Tibial artery (tissue), 4 donors: ENCODE measurements at places on chromosomes 4 and X.
A peak's percentile ranks its signal among the peaks of the same experiment; 100 is the strongest.

DNA sequence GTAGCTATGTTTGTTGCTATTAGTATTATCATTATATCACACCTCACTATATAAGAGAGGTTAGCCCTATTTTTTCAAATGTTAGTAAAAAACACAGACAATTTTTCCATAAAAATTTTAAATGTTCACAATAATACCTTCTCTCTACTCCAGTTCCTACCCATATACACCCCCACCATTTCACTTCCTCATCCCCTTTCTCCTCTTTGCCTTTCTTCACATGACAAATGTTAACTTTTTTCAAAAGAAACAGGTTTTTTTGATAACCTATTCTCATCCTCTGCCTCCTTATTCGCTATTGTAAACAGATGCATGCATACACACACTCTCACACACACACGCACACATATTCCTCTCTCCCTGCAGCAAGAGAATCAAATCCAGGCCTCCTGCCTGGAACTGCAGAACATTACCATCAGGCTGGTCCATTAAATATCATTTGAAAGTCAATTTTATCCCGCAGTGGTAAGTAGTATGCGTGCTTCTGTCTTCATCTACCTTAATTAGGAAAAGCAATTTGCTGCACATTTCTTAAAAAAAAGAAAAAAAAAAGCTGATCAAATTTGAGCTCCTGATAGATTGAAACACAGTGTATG is 55.5 kb downstream of the MID1IP1 start:
- DNase-seq: no peak
- no peak overlapping the region for H3K4me3 ChIP-seq
- H3K36me3 ChIP-seq: no peaks in the 10 kb centered on the region
- no peaks in the 10 kb centered on the region for H3K27me3 ChIP-seq

GRCh38 chr4:153791746-153792617 is 3.1 kb upstream of the SFRP2 start:
- DNase-seq: peak; percentile 77
- H3K27me3 ChIP-seq: no peaks in the 10 kb centered on the region
- H3K27ac ChIP-seq: no peak overlapping the region
- peaks cover 51% of the 10 kb centered on the region for H3K4me1 ChIP-seq
- H3K4me3 ChIP-seq: peak overlapping the region; percentile 27
- H3K36me3 ChIP-seq: no peaks in the 10 kb centered on the region

DNA sequence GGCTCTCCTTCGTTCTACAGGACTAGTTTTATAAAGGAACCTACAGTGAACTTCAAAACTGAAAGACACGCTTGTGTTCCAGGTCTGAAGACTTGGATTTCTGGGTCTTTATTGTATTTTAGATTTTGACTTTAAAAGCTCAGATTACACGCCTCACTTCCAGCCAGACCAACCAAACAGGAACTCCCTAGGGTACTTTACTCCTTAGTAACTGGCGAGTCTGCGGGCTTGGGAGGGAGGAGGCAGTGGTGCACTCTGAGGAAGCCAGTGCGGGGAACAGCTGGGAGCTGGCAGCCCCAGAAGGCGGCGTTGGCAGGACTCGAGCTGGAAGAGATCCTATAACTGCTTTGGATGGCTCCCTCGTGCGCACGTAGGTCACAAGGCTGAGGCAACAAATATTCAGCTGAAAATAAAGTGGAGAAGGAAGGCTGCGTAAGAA is 391 bp upstream of the PHKA1 start:
- no peaks in the 10 kb centered on the region for H3K27me3 ChIP-seq
- H3K4me3 ChIP-seq: peak overlapping the region; percentile 57
- no peaks in the 10 kb centered on the region for H3K4me1 ChIP-seq
- DNase-seq: peak; percentile 76
- no peaks in the 10 kb centered on the region for H3K36me3 ChIP-seq

- H3K4me3 ChIP-seq: no peak overlapping the region
- no peaks in the 10 kb centered on the region for H3K4me1 ChIP-seq
- H3K27ac ChIP-seq: peak overlapping the region; percentile 55
These were observed 92.1 kb downstream of the AFF1 start for GRCh38 chr4:87026800-87027495.

DNA sequence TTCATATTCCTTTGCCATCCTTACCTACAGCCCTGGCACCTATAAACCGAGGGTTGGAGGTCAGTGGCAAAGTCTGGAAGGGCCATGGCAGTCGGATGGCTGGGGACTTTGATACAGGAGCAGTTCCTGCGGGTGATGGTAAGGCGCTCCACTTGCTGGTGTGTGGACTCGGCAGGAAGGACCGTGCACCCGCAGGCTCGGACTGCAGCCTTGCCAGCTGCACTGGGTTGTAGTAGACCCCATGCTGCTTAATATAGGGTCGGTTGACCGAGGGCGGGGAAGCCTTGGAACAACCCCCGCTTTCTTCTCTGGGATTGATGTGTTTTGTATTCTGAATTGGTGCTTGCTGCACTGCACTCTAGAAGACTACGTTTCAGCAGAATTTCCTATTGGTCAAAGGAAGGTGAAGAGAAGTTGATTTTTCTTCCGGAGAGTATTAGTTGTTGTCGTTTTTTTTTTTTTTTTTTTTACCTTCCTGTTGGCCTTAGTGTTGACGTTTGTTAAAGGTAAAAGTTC is 638 bp downstream of the BLTP1 start:
- H3K4me3 ChIP-seq: peak overlapping the region; percentile 88
- H3K27ac ChIP-seq: peak overlapping the region; percentile 95
- H3K36me3 ChIP-seq: no peaks in the 10 kb centered on the region
- DNase-seq: peak; percentile 42
- H3K27me3 ChIP-seq: no peaks in the 10 kb centered on the region
- H3K4me1 ChIP-seq: peaks cover 4% of the 10 kb centered on the region

DNA sequence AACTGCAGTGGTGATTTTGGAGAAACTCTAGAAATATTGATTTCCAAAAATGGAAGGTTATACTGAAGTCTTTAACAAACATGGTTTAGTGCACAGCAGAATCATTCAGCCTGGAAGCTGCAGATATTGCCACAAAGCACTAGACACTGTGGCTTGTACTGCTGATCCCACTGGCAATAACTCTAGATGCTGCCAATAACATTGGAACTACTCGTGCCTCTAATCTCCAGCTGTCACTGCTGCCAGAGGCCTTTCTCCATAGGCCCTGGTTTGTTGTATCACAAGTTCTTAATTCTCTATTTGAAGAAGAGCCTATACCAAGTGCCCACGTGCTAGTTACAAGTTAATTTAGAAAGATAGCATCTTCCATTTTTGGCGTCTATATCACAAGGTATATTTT is 19.3 kb downstream of the DMP1 start:
- peaks cover 8% of the 10 kb centered on the region for H3K4me1 ChIP-seq
- H3K36me3 ChIP-seq: no peaks in the 10 kb centered on the region
- no peak for DNase-seq
- H3K27ac ChIP-seq: no peak overlapping the region
- no peak overlapping the region for H3K4me3 ChIP-seq

DNA sequence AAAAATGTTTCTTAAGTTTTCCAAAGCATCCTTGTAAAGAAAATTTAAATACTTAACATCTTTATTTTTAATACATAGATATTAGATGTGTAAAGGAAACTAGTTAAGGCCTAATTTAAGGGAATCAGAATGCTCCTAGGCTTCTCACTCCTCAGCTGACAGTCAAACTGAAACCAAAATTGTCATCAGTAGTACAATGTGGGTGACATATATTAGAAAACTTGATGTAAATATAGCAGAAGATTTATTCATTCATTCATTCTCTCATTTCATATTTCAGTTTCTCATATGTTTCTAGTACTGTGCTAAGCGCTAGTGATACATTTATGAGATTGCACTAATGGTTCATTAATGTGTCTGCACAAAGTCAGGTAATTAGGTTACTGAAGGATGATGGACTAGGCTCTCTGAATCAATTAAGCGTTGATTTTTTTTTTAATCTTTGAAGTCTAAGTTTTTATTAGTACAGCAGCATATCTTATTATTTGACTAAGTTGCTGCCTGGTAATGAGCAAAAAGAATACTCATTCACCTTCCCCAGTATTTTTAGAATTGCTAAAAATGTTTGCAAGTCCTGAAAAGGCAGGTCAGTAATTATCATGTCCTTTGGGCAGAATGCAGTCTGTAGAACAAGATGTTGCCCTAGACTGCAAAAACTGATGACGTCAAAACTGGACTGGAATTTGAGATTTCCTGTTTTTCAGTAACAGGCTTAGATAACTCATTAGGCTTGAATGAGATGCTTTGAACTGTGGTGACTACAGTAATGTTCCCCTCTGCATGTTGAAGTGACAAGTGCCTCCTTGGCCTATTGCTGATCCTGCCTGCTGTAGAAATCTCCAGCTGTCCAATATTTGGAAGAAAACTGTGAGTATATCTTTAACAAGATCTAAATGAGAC is 128.7 kb downstream of the ARHGAP24 start:
- H3K27me3 ChIP-seq: no peaks in the 10 kb centered on the region
- H3K36me3 ChIP-seq: no peaks in the 10 kb centered on the region
- no peak overlapping the region for H3K27ac ChIP-seq
- no peak overlapping the region for H3K4me3 ChIP-seq
- no peaks in the 10 kb centered on the region for H3K4me1 ChIP-seq

- no peak for DNase-seq
- no peak overlapping the region for H3K4me3 ChIP-seq
- no peaks in the 10 kb centered on the region for H3K36me3 ChIP-seq
- H3K4me1 ChIP-seq: no peaks in the 10 kb centered on the region
- H3K27me3 ChIP-seq: no peaks in the 10 kb centered on the region
- no peak overlapping the region for H3K27ac ChIP-seq
These were observed 907.7 kb downstream of the RAB28 start for GRCh38 chr4:12576409-12576808.

- no peak for DNase-seq
- no peaks in the 10 kb centered on the region for H3K36me3 ChIP-seq
- H3K4me1 ChIP-seq: no peaks in the 10 kb centered on the region
- H3K27me3 ChIP-seq: no peaks in the 10 kb centered on the region
These were observed 632.4 kb upstream of the ZFP42 start for GRCh38 chr4:187362937-187363857.

DNA sequence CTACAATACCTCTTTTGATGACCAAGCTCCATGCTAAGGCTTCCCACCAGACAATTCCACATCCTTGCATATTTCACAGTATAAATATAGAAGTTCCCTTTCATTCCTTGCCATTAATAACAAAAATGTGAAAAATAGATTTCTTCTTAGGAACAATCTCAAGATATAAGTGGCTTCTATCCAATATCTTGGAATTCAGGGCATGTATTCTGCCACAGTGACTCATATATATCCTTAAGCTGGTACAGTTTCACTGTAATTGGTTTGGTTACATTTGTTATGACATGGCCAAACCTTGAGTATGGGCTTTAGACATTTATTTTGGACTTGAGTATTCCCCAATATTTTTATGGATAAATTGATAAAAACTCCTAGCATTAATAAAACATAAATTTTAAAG is 181.7 kb upstream of the DDX53 start:
- no peaks in the 10 kb centered on the region for H3K27me3 ChIP-seq
- DNase-seq: no peak
- no peak overlapping the region for H3K27ac ChIP-seq
- no peaks in the 10 kb centered on the region for H3K4me1 ChIP-seq
- no peak overlapping the region for H3K4me3 ChIP-seq

GRCh38 chr4:156420623-156421022 is 467.0 kb upstream of the CTSO start:
- DNase-seq: no peak
- H3K36me3 ChIP-seq: no peaks in the 10 kb centered on the region
- H3K27me3 ChIP-seq: no peaks in the 10 kb centered on the region
- no peak overlapping the region for H3K27ac ChIP-seq

DNA sequence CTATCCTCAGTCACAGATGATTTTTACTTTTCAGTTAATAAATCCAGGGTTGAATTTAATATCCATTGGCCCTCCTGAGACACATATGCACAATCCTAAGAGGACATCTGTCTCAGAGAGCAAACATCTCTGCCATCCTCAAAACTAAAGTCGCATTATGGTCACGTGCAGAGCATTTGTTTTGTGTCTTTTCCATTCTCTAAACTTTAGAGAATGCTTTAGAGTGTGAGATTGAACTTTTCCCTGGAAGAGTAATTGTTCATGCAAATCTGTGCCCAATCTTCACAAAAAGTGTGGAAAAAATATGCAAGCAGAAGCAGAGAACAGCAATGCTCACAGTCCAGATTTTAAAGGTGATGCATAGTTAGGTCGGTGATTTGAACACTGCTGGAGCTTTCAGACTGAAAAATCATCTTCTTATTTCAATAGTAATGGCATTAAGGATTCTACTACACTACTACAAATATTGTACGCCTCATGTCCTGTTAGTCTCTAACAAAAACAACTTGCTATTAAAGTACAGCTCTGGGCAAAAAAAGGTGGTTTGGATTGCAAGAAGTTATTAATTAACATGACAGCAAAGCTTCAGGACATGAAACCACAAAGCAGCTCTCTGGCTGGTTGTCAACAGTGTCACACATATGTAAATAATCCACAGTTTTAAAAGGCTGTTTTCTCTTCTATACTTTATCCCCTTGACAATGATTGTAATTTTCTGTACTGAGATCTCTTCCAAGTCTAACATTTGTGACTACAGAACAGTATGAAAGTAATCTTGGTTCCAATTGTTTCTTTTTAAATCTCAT is 19.9 kb downstream of the DCHS2 start:
- H3K27me3 ChIP-seq: no peaks in the 10 kb centered on the region
- DNase-seq: no peak
- H3K27ac ChIP-seq: no peak overlapping the region
- H3K4me3 ChIP-seq: no peak overlapping the region
- H3K36me3 ChIP-seq: no peaks in the 10 kb centered on the region
- H3K4me1 ChIP-seq: no peaks in the 10 kb centered on the region

- H3K27ac ChIP-seq: no peak overlapping the region
- DNase-seq: no peak
- no peaks in the 10 kb centered on the region for H3K4me1 ChIP-seq
These were observed 100.8 kb upstream of the MSX1 start for GRCh38 chr4:4758681-4759080.

GRCh38 chrX:133362538-133362937 is 52.8 kb downstream of the GPC4 start:
- no peak for DNase-seq

DNA sequence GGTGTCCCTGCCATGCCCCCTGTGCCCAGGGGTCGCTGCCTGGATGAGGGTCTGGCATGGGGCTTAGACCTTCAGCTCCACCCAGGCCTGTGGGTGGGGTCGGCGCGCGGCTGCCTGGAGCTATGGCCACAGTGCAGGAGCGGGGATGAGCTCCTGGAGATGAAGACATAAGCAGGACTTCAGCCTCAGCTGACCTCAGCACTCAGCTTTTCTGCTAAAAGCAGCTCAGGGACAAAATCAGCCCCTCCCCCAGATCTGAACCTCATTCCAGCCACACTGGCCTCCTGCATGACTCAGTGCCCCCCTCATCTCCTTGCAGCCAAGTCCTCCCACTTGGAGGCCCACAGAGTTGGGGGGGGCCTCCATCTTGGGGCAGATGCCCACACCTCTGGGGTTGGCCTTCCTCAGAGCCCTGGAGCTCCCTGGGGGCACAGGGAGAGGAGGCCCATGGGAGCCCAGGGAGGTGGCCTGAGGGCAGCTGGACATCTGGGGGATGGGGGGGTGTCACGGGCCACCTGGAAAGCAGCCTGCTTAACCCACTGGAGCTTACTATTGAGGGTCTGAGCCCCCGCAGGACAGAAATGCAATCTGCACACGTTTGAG is 19.4 kb upstream of the CPLX1 start:
- peaks cover 28% of the 10 kb centered on the region for H3K36me3 ChIP-seq
- H3K4me3 ChIP-seq: no peak overlapping the region
- no peak for DNase-seq
